LoVo (cell line): ENCODE measurements at places on chromosomes 1 and 21.

- no peak for DNase-seq
These were observed 403.3 kb downstream of the KCTD3 start for GRCh38 chr1:215970406-215970805.

DNA sequence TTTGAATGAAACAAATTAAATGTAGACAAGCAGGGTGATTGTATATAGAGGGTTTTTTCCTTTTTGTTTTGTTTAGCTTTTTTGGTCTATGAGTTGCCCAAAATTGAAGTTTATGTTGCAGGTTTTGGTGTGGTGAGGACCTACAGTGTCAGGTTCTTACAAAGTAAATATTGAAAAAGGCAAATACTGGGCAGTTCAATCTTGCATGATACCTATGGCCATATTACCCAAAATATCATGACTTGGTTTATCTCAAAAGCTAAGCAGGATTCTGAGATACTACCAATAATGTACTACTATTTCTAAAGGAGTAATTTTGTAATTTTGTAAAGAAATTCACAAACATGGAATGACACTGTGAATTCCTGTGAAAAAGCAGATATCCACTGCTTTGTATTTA, 1.8 kb downstream of the DNAJB4 start:
- DNase-seq: no peak

GRCh38 chr1:82788660-82789059, 987.9 kb downstream of the ADGRL2 start:
- no peak for DNase-seq

DNA sequence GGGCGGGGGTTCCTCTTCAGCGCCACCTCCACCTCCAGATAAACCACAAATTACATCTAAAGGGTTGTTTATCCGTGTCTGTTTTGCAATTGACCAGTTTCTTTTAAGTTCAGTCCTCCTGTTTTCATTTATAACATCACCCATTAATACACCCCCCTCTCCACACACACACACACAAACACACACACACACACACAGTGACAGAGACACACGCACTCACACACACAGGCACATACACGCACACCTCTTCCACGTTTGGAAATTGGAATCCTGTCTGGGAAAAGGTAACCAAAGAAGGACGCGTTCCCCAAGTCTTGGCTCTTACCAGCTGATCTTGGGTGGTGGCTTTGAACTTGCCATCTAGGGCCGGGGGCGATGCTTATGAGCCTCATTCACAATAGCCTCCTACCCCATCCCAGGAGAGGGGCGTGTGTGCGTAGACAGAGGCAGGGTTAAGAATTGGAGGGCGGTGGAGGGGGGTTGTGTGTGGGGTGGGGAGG, 442 bp upstream of the CSMD2 start:
- no peak for DNase-seq

- no peak for DNase-seq
These were observed 73.6 kb upstream of the SLC25A33 start for GRCh38 chr1:9465640-9466039.

- peak; percentile 1 for DNase-seq
These were observed 132.8 kb downstream of the PTPRC start for GRCh38 chr1:198771563-198772153.

GRCh38 chr1:246689409-246690008, 34.7 kb upstream of the SCCPDH start:
- peak; percentile 70 for DNase-seq

GRCh38 chr1:176364236-176364905, 98.6 kb upstream of the PAPPA2 start:
- DNase-seq: no peak

GRCh38 chr1:103337779-103338178, 187.7 kb upstream of the RNPC3 start:
- DNase-seq: no peak

GRCh38 chr21:38314558-38314957, 57.8 kb downstream of the KCNJ15 start:
- no peak for DNase-seq

GRCh38 chr1:39269791-39270342, 65.4 kb downstream of the MACF1 start:
- no peak for DNase-seq

GRCh38 chr1:32998064-32998463, 33.5 kb upstream of the RNF19B start:
- no peak for DNase-seq

DNA sequence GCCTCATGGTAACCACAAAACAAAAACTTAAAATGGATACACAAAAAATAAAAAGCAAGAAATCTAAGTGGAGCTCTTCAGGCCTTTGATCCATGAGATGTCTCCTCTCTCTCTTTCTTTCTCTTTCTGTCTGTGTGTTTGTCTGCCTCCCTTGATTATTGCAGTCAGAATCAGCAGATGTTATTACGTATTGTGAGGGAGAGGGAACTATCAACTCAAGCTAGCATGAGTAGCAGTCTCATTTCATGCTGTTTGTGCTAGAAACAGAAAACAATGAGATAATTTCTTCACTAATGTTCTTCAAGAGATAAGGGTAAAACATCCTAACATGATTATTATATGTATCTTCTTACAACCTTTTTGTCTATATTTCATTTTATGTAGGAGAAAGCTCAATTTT, 103.7 kb upstream of the PDC start:
- no peak for DNase-seq

GRCh38 chr1:242019018-242019417, 20.1 kb upstream of the MAP1LC3C start:
- DNase-seq: no peak

- DNase-seq: no peak
These were observed 4.2 kb downstream of the GOLPH3L start for GRCh38 chr1:150692720-150693119.

GRCh38 chr1:24369199-24369598, 44.4 kb downstream of the STPG1 start:
- DNase-seq: no peak

- no peak for DNase-seq
These were observed 5.7 kb downstream of the LAMB3 start for GRCh38 chr1:209646558-209646957.

DNA sequence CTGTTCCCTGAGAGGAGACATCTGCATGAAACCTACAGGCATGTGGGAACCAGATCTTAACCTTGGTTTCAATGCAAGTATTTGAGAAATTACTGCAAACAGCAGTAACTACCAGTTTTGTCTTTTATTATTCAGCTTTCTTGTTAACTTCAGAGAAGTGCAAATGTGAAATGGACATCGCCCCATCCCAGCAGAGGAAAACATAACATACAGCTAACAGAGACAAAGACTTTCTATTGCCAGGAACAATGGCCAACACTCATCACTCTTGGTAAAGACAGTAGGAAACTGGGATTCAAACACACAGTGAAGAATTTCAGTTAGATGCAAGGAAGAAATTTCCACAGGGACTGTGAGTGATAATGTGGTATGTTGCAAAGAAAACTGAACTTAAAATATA, 115.1 kb downstream of the SLC30A10 start:
- no peak for DNase-seq

DNA sequence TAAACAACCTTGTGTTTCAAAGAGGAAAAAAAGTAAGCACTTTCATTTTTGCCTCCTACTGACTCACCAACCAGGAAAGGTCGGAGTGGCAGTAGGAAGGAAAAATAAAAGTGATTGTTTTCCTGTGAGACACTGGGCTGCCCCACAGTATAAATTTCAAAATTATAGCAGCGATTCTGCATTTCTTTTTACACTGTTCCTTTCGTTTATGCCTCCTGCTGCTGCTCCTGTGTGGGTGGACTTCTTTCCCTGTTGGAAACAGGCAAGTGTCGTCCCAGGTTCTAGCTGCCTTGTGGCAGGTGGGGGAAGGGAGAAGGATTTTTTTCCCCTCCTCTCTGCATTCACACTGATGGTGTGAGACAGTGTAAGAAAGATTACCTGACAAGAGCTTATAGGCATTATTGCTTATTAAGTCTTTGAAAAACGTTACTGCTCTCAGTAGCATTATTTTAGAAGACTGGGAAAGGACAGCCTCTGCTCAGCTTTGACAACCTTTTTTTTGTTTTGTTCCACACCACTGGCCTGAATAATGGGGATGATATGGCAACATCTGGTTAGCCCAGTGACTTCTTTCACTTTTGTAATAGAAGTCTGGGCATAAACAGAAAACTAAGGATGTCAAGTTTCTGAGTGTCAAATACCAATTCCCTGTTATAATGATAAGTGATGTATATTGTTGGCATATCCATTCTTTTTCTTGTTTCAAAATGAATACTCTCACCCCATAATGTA, 77.9 kb downstream of the NEK7 start:
- peak; percentile 31 for DNase-seq

DNA sequence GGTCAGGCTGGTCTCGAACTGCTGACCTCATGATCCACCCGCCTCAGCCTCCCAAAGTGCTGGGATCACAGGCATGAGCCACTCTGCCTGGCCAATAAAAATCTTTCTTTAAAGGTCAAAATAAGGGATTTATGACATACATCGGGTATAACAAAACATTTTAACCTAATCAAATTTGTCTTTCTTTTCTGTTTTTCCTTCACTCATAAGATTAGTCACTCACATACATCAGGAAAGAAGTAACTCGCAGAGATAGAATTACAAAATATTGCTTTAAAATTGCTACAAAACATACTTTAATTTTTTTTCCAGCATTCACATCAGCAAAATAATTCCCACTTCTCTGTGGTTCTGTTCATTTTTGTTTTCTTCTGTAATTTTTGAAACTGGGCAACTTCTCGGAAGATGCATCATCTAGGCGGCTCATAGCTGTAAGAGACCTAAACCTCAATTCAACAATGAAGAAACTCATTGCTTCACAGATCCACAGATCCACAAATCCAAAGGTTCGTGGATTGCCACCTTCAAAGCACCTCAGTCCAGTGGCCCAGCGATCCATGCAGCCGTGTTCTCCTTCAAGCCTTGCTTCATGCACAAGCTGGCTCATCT, 39.7 kb downstream of the NEK2 start:
- no peak for DNase-seq

GRCh38 chr1:18326211-18326897, 154.4 kb upstream of the KLHDC7A start:
- no peak for DNase-seq

DNA sequence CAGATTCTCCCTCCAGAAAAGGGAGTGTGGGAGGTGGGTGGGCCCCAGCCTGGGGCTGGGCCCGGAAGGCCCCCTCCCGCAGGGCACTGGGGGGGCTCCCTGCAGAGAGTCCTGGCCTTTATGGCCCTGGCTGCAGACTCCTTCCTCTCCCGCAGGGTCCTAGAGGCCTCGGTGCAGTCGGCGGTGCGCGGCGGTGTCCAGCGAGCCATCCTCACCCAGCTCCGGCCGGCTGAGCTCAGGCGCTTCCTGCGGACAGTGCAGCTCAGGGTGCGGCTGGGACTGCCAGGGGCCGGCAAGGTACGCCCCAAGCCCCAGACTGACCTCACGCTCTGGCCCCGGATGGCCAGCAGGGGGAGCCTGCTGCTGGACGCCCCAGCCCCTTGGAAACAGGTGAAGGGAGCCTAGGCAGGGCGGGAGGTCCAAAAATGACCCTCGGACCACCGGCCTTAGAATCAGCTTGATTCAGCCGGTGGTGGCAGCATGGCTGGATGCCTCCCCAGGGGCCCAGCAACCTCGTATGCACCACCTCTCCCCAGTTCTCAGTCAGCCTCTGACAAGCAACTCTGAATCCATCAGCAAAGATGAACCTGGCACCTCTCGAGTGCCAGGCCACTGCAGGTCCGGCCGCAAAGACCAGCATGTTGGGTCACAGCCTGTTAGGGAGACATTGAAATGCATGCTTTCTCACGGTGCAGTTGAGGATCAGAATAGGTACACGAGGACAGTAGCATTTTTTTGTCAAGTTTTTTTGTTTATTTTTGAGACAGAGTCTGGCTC, 20.6 kb downstream of the MTHFR start:
- DNase-seq: peak; percentile 37

DNA sequence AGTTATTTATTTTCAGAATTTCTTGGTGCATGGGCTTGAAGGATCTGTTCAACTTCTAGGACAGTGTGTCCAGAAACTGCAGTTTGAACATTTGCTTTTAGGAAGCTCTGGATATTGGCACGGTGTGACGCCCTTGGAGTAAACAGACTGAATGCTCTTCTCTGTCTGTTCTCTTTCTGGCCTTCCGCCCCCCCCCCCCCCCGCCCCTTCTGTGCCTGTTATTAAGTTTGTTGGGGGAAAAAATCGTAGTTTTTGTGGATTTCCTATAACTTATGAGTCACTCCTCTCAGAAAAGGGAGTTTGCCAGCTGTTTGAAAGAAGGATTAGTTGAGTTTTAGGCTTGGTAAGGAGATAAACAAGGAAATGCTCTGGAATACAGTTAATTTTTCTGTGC, 1.2 kb downstream of the KCTD3 start:
- DNase-seq: no peak

DNA sequence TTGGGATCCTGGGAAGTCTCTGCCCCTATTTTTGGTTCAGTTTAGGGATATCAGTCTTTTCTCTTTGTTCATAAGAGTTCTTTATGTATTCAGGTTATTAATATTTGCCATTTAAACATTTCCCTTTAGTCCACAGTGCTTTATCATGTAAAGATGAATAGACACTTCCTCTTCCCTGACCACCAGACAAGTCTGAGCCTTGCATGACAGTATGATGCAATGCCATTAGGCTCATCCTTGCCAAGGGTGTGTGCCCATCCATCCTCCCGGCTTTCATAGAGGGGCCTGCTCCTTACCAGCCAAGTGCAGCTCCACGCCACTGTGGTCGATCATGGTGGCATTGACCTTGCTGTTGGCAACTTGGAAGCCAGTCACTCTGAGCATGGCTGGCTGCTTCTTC, 52.1 kb downstream of the ZSCAN20 start:
- DNase-seq: no peak

DNA sequence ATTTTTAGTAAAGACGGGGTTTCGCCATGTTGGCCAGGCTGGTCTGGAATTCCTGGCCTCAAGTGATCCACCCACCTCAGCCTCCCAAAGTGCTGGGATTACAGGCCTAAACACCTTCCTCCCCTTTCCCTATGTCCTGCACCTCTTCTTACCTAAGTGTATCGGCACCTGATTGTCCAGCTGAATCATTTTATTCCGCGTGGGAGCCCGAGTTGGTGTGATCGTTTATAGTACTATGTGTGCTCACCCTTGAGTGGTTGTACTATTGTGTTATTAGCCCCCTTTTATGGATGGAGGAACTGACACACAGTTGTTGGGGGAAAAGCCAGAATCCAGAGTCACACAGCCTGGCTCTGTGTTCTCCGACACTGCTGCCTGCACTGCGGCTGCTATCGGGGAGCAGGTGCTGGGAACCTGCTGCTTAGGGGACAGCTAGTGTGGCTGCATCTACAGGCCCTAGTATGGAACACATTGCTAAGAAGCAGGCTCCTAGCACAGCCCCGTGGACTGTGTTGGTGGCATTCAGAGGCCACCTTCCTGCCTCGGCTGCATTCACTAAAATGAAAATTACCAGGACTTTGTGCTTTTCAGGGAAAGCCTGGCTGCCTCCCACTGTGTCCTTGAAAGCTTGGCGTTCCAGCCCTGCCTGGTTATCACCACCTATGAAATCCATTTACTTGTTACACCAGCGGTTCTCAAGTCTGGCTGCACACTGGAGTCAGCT, 21.6 kb downstream of the ENO1 start:
- no peak for DNase-seq
